Renal cortical epithelial cell (primary cell): ENCODE measurements at places on chromosomes 4 and X. TPM values are rescaled to one million over a fixed set of nuclear protein-coding genes. Genes with fewer than 3 reads are reported as not detected.
A peak's percentile ranks its signal among the peaks of the same experiment; 100 is the strongest.

DNA sequence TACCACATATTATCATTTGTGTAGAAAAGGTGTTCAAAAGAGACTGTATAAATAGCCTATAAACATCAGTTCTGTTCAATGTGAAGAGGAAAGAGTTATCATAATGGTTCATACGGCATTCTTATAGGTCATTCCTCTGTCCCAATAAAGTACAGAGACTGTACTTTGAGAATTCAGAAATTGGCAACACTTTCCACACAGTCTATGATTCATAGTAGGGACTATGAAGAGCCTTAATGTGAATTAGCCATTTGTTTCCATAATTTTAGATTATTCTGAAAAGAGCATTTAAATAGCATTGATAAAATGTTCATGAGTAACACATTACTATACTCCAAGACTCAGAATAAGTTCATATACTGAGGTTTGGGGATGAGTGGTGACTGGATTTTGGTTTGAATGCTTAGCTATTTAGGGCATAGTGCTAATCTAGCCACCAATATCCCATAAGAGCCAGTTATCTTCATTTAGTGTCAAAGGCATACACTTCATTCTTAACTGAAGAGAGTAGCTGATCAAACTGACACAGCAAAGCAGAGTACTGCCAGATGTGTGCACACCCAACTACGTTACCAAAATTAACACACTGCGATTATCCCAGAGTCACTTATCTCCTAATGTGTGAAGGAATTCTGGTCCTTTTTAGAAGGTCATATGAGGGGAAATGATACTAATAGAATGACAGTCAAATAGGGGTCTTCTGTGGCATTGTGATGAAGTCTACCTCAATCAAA is 10.2 kb downstream of the ANK2 start:
- DNase-seq = no peak

DNA sequence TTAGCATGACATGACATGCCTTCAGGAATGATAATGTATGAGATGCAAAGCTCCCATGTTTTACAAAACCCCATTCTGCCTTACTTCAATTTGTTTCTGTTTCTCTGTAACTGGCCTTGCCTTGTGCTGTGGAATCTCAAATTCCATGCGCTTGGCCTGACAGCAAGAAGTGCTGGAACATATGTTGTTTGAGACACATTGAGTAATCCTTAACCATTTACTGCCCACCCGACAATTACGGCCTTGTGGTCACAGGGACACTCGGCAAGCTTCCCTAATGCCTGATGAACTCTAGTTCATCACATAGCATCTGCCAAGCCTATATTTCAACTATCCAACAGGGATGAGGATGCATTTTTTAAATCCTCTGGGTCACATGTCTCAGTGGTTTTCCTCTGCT is 226.4 kb upstream of the CASK start:
- DNase-seq = no peak

DNA sequence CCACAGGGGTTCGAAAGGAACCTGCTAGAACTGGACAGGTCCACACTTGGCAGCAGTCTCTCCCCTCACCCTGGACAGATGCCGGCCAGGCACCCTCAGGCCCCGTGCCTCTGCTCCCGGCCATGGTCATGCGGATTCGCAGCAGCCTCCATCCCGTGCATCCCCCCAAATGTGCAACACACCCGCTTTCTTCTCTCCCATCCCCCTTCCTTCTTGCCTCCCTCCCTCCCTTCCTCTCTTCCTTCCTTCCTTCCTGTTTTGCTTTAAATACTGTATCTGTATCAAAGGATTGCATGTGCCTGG is 35.0 kb upstream of the HMX1 start:
- DNase-seq = no peak

- DNase-seq = peak; percentile 75
These were observed 8.7 kb upstream of the TADA2B start for GRCh38 chr4:7034262-7035081.

- no peak for DNase-seq
These were observed 30.8 kb upstream of the CD40LG start for GRCh38 chrX:136616987-136617685.

DNA sequence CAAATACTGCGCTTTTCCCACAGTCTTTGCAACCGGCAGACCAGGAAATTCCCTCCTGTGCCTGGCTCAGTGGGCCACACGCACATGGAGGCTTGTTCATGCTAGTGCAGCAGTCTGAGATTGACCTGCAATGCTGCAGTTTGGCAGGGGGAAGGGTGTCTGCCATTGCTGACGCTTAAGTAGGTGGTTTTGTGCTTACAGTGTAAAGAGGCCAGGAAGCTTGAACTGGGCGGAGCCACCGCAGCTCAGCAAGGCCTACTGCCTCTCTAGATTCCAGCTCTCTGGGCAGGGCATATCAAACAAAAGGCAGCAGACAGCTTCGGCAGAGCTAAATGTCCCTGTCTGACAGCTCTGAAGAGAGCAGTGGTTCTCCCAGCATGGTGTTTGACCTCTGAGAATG is 390.5 kb upstream of the TECRL start:
- DNase-seq = no peak

- peak; percentile 76 for DNase-seq
These were observed 1637.3 kb upstream of the PABPC4L start for GRCh38 chr4:135838889-135839288.

- DNase-seq = peak; percentile 55
These were observed 39.9 kb upstream of the GLRA2 start for GRCh38 chrX:14489437-14489836.

DNA sequence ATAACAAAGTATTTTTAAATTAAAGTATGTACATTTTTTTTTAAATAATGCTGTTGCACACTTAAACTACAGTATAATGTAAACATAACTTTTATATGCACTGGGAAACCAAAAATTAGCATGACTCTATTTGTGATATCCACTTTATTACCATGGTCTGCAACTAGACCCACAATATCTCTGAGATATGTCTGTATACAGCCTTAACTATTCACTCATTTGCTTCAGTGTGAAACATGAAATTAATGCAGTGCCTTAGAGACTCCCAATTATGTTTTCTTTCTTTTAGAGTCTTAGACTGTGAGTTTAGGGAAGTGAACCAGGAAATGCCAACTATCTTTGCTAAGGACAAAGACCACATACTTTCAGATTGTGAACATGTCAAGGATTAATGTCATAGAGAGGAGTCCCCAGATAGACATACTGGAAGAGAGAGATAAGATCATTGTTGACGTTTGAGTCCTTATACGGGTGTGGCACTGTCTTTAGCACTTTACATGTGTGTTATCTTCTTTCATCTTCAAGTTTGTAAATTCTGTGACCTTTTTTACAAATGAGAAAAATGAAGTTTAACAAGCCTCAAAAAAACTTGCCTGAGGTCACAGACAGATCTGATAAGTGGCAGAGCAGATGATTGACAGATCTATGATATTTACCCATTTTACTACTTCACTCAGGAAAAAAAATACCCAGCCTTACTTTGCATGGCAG is 23.2 kb downstream of the CXorf58 start:
- no peak for DNase-seq

DNA sequence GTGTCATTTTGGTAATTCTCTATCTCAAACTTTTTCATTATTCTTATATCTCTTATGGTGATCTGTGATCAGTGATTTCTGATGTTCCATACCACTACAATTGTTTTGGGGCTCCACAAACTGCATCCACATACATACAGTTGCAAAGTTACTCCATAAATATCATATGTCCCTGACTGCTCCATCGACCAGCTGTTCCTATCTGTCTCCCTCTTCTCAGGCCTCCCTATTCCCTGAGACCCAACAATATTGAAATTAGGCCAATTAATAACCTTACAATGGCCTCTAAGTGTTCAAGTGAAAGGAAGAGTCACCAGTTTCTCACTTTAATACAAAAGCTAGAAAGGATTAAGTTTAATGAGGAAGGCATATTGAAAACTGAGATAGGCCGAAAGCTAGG is 108.7 kb downstream of the ANAPC10 start:
- DNase-seq = no peak

Gene SPANXC
- total RNA-seq = not detected in 2 replicates

Gene CFI
- total RNA-seq = 29.7 and 356 TPM in 2 replicates

Gene RBMXL3
- total RNA-seq = not detected in 2 replicates

Gene IDH3G
- 71.7 and 80.9 TPM in 2 replicates for total RNA-seq

Gene XAGE1A
- not detected in 2 replicates for total RNA-seq

Gene DOK7
- 10.7 and 24.7 TPM in 2 replicates for total RNA-seq
